ENCODE measurements at places on chromosomes 7 and 10. TPM values are rescaled to one million over a fixed set of nuclear protein-coding genes. Genes with fewer than 3 reads are reported as not detected.

HABP2 gene
- total RNA-seq: not detected

VWDE gene
- total RNA-seq: under 0.01 TPM

DLX5 gene
- 2.5 TPM for total RNA-seq

CFTR gene
- total RNA-seq: not detected

NAT16 gene
- total RNA-seq: not detected

- peak; percentile 95 for DNase-seq
Measured at GRCh38 chr7:76358481-76359110, at the start of gene YWHAG. TSS of gene YWHAG (minus strand) at chr7:76358991. CDS start at chr7:76358808, 183 bp downstream.

GRCh38 chr7:69963393-69963792 lies 365.1 kb downstream of the AUTS2 start:
- no peak for DNase-seq

DNA sequence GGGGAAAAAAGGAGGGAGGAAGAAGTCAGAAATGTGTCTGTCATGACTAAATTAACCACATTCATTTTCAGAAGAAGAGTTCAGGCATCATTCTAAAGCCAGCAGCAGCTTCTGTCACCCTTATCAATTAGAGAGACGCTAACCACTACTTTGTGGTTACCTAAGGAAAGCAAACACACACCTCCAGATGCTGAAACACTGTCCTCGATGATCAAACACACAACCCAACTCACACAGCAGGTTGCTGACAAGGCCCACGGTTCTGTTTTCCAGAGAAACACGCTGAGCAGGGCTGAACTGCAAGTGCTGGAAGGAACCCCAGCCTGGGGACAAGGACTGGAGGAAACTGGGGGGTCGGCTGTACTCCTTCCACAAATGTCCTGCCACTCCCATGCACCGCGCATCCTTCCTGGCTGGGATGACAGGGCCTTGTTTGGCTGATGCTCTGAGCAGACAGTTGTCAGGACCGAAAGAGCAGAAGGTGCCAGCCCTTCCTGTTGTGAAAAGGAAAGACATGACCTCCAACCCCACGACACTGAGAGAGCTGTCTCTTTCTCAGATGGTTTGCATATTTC lies 36.6 kb downstream of the PRKCQ start:
- DNase-seq: no peak

DNA sequence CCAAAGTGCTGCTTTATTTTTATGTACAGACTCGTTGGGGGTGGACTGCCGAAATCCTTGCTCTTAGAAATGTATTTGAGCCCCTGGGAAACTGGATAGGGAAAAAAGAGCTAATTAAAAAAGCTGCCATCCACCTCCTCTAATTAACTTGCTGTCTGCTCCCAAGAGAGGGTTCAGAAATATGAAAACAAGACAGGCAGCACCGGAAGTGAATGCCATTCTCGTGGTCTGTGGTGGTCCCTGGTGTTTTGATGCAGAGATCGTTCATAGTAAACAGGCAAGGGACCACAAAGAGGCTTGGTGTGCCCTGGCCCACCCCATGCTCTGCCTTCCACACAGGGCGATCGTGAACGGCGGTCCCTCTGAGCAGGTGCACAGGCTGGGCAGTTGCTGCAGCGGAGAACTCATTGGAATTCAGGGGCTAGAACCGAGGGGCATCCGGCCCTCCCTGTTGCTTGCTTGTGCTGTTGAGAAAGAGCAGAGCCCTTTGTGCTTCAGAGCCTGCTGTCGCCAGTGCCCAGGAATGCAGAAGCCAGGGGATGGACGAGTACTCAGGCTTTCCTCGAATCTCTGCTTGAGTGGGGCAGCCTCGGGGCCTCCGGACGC lies 79.1 kb upstream of the BTBD16 start:
- no peak for DNase-seq

GRCh38 chr10:18134921-18135320 lies 5.3 kb upstream of the CACNB2 start:
- DNase-seq: no peak

GRCh38 chr7:47759056-47759706 lies 177.3 kb upstream of the TNS3 start:
- DNase-seq: no peak

DNA sequence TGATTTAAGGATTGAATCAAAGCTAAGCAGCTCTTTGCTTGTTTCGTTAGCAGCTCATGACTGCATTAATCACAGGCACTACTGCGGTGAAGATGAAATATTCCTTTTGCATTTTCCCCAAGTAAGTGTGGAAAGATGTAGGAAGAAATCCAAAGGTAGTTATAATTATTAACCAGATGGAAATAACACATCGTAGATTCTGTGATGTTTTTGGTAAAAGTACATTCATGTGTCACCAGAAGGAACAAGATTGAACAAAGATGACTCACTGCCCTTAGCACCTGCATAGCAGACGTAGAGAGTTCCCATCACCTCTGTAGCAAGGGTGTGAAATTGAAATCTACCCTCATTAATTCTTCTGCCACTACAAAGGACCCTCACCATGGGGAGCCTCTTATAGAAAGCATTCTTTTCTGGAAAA lies 37.1 kb downstream of the SMURF1 start:
- DNase-seq: peak; percentile 27

DNA sequence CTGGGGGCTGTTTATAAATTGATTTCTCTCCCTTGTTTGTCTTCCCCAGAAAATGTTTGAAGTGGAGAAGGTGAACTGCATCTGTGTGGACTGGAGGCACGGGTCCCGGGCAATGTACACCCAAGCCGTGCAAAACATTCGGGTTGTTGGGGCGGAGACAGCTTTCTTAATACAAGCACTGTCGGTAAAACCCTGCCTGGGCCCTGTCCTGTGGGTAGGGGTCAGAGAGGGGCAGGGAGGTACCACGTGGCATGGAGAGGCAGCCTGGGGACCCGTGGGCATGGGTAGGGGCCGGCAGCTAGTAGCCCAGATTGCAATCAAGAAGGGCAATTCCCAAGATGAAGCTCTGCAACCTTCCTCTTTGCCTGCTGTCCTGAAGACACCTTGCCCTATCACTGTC lies 6.1 kb downstream of the PNLIPRP2 start:
- peak; percentile 50 for DNase-seq

GRCh38 chr7:10245406-10245805 lies 728.3 kb upstream of the PHF14 start:
- no peak for DNase-seq

GRCh38 chr7:129433847-129434674 lies at the start of gene STRIP2:
TSS of gene STRIP2 (plus strand) at chr7:129434432. CDS start at chr7:129434473, 41 bp downstream.
- peak; percentile 98 for DNase-seq

DNA sequence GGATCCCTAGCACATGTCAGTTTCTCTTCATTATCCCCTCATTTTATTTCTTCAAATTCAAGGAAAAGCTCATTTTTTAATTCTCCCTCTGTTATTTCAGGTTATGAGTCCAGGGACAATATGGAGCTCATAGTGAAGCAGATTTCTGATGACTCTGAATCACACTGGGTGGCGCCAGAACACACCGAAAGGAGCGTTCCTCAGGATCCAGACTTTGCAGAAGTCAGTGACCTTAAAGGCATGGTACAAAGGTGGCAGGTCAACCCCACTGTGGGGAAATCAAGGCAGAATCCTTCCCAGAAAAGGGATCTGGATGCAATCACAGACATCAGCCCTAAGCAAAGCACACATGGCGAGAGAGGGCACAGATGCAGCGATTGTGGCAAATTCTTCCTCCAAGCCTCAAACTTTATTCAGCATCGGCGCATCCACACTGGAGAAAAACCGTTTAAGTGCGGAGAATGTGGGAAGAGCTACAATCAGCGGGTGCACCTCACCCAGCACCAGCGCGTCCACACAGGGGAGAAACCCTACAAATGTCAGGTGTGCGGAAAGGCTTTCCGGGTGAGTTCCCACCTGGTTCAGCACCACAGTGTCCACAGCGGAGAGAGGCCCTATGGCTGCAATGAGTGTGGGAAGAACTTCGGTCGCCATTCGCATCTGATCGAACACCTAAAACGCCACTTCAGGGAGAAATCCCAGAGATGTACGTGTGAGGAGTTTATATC lies 21.4 kb downstream of the ZKSCAN5 start:
- no peak for DNase-seq

GRCh38 chr10:8424555-8425211 lies 370.2 kb downstream of the GATA3 start:
- DNase-seq: peak; percentile 22

- no peak for DNase-seq
Measured at GRCh38 chr10:118841881-118842605, 87.3 kb upstream of the CACUL1 start.

- DNase-seq: no peak
Measured at GRCh38 chr7:37484426-37485073, 35.9 kb upstream of the ELMO1 start.

GRCh38 chr7:18509481-18509880 lies 13.9 kb downstream of the HDAC9 start:
- DNase-seq: no peak
